ENCODE measurements at places on chromosomes 11 and 22.
A peak's percentile ranks its signal among the peaks of the same experiment; 100 is the strongest.

DNA sequence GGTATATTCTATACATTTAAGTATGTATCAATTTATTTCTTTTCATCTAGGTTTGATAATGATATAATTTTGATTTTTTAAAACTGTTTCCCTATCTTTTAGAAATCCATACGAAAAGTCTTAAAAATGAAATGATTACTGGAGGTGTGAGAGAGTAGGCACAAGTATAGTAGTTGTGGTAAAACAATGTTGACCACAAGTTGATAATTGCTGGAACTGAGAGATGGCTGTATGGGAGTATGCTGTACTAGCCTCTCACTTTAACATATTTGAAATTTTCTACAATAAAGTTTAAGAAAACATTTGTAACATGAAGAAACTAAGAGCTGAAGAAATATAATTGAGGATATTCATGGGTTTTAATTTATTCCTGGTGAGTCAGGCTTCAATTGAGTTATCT is 30.0 kb downstream of the FSHB start:
- no peak for DNase-seq

GRCh38 chr22:30606455-30607299 is at the start of gene TCN2:
TCN2 (plus strand) TSS chr22:30607174; CDS start chr22:30607332, 158 bp downstream.
- no peak for DNase-seq

DNA sequence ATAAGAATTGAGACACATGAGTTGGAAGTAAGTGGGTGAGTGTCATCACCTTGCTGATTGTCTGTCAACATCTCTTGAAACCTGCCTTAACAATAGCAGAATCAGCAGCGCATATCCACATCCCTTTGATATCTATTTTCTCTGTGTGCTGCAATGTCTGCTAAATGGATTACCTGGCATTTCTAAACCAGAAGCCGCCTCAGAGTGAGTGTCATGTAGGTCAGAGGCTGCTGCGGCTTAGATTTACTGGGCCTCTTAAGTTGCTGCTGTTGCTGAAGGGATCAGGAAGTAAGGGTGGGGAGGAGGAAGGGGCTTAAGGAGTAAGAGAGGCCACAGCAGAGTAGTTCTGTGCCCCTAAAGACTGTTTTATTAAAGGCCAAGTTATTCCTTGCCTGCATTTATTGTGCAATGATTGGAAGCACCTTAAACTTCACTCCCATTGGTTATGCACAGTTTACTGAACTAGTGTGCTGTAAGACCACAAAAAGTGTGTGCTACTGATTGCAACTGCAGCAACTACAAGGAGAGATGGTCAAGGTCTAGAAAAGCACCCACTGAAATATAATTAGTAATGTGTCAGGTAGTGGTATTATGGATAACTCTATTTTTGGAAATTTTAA is 29.8 kb upstream of the TMEM41B start:
- no peak for DNase-seq

DNA sequence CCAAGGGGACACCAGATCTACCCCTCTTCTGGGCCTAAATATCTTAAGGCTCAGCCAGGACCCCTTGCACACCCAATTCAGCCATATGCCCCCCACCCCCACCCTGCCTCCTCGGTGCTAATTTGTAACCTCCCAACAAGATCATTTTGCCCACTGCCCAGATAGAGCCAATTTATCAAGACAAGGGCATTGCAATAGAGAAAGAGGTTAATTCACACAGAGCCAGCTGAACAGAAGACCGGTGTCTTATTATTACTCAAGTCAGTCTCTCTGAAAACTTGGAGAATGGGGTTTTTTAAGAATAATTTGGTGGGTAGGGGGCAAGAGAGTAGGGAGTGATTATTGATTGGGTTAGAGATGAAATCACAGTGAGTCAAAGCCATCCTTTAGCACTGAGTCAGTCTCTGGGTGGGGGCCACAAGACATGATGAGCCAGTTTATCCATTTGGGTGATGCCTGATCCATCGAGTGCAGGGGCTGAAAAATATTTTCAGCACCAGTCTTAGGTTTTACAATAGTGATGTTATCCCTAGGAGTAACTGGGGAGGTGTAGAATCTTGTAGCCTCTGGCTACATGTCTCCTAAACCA is 9.9 kb upstream of the CAPN5 start:
- no peak for DNase-seq

DNA sequence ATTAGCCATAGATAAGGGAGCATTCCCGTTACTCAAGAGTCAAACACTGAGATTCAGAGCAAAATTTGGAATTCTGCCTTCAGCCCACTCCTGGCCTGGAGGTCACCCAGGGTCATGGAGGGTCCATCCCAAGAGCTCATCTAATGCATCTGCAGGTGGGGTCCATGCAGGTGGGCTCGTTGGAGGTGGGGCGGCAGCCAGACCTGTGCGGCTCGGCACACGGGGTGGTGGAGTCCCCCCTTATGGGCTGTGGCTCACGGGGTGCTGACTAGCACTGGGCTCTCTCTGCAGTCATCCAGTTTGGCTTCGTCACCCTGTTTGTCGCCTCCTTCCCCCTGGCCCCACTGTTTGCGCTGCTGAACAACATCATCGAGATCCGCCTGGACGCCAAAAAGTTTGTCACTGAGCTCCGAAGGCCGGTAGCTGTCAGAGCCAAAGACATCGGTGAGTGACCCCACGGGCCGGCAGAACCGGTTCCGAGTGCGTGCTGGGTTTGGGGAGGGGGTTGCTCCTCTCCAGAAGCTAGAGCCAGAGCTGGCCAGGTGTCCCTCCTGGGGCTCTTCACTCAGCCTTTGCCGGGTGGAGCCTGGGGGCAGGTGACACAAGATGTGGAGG is 32.4 kb upstream of the FADD start:
- no peak for DNase-seq

DNA sequence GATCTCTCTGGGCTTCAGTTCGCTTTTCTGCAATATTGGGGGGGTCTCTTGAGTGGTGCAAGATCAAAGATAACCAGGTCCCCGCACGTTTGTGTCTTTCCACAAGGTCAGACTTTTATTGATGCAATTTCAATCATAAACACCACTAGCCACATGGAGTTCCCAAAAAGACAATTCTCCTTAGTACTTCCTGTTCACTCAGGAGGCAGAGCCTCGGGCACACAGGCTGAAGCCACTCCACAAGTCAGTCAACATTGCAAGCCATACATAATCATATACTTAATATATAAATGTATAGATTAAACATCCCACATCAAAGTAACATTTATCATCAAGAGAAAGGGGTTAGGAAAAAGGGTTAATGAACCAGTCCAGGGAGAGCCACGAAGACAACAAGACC is 12.0 kb downstream of the ST14 start:
- no peak for DNase-seq

DNA sequence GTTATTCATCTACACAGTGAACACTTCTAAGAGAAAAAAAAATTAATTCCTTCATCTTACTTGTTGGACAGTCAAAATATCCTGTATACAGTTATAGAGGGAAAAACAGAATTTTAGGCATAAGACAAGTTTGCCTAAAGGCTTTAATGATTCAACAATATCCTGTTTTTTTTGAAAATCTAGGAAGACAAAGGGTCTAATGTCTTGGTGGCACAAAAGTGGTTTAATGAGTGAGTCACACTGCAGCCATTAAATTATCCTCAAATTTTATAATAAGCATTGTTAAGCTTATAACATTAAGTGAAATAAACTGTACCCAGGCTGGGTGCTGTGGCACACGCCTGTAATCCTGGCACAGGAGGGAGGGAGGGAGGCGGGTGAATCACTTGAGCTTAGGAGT is 72.9 kb downstream of the GAB2 start:
- no peak for DNase-seq

DNA sequence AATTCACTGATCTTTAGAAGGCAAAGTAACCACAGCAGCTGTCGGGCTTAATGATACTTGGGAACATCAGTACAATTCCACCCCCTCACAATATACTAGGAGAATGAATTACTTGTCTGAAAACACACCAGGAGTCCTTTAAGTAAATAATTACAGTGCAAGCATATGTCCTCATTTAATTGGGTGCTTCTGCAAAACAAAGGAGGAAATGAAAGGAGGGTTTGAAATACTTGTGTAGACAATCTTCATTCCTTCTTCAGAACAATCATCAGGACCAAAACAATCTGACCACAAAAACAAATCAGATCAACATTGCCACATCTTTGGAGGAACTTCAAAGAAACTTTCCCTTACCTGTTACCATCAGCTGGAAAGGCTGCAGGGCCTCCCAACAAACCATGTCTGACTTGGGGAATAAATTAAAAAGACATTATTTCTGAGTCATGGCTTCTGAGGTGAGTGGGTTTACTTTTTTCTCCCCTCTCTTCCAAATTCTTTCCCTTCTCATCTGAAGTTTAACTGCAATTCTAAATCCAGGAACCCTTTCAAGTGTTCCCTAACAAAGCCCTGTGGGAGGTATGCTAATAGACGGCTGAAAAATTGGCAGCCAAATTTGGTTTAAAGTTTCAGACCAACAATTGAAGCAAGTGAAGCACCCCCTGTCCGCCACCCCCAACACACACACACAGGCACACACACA is 12.5 kb upstream of the CCDC117 start:
- DNase-seq, result no peak

DNA sequence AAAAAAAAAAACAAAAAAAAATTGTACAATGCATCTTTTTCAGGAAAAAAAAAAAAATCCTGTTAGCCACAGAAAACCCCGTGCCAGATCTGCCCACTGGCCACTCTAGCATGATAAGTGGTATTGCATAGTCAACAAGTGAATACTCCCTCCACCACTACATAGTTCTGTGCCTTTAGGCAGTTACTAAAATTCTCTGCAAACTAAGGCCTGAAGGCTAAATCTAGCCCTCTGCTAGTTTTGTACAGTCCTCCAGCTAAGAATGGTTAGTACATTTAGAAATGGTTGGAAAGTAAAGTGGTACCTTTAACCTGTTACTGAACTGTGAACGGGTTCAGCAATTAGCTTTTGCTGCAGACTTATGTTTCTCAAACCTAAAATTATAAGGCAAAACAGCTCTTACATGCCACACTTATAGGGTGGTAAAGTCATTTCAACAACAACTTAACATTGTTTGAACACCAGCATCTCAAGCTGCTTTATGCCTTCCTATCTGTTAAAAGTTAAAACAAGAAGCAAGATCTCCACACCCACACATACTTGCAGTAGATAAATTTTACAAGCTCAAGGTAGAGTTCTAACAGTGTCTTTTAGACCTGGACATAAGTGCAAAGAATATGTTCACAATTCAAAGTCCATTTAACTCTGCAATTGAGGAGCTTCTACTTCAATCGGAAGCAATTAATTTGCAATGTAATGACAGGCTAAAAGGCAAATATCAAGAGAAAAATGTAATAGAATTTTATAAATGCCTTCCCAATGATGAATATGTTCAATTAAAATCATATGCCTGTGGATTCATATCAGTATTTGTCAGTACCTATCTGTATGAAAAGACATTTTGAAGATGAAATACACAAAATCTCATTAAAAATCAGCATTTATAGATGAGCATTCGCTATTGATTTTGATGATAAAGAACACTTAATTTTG is 7.3 kb downstream of the C11orf71 start:
- no peak for DNase-seq

- DNase-seq, result peak; percentile 95
These were observed at the start of gene MAPK1 for GRCh38 chr22:21867528-21868266. MAPK1 (minus strand) TSS chr22:21867645; CDS start chr22:21867440, 205 bp downstream.

- DNase-seq, result no peak
These were observed 30.2 kb upstream of the PPFIA1 start for GRCh38 chr11:70240337-70240736.

DNA sequence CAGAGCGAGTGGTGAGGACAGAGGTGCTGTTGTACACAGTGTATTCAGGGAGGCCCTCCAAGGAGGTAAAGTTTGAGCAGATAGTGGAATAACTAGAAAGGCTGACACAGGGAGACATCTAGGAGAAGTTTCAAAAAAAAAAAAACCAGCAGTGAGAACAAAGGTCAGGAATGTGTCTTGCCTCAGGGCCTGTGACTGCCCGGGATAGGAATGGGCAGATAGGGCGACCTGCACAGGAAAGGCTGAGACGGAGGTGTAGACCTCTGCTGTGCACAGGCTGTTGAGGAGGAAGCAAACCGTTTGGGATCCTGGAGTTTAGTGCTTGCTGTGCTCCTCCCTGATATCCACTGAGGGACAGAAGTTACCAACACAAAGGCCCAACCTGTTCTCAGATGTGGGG is 406.5 kb upstream of the B3GAT1 start:
- no peak for DNase-seq

GRCh38 chr11:29019960-29020683 is 911.9 kb downstream of the METTL15 start:
- DNase-seq, result no peak

DNA sequence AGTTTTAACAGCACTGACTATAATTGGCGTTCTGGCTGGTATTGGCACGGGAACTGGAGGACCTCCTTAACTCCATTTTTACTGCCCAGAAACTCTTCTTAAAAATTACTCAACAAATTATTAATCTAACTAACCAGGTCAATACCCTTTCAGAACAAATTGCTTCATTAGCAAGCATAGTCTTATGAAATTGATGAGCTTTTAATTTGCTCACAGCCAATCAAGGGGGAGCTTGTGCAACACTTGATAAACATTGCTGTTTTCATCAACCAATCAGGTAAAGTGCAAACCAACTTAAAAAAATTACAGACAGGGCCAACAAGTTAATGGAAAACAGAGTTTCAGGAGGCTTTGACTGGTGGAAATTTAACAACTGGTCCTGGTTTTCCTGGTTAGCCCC is 4.6 kb upstream of the APOL3 start:
- DNase-seq, result no peak

DNA sequence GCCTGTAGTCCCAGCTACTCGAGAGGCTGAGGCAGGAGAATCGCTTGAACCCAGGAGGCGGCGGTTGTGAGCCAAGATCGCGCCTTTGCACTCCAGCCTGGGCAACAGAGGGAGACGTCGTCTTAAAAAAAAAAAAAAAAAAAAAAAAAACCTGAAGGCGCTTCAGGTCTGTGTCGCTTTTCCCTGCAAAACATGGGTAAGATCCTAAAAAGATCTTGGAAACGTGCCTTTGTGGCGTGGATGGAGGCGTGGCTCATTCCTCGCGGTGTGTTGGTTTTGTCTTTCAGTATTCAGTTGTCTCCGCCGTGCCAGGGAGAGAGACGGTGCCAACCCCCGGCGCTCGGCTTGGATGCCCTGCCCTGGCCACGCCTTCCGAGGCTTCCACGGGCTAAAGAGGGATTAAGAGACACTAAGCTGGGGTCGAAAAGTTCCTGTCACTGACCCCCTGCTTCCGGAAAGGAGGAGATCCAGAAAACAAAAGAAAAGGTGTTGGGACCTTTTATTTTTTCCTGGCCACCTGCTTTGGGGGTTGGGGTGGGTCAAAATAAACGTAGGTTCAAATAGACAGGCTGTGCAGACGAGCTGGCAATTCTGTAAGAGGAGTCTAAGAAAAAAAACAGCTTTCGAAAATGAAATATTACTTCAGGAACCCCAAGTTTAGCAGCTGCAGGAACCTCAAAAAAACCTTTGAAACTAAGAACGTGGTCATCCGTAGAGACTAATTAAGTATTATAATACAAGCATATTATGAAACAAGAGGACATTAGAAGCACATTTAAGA is 1.1 kb upstream of the SLC35F2 start:
- DNase-seq, result peak; percentile 36

DNA sequence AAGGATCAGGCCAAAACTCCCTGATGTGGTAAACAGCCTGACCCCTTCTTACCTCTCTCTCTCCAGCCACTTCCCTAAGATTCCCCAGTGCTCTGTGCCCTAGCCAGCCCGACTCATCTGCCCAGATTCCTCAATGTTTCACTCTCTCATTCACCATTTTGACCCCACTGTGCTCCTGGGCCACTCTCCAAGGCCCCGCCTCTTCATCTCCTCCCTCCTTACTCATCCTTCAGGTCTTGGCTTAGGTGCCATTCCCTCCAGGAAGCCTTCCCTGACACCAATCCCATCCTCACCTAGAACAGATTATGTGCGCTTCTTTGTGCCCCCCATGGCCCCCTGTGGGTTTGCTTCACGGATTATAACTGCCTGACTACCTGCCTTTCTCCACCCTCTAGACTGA is 13.2 kb downstream of the SLC43A3 start:
- no peak for DNase-seq

- DNase-seq, result peak; percentile 7
These were observed 725.8 kb downstream of the BRD1 start for GRCh38 chr22:49101873-49102272.
